ENCODE measurements at places on chromosomes 1 and 21.

DNA sequence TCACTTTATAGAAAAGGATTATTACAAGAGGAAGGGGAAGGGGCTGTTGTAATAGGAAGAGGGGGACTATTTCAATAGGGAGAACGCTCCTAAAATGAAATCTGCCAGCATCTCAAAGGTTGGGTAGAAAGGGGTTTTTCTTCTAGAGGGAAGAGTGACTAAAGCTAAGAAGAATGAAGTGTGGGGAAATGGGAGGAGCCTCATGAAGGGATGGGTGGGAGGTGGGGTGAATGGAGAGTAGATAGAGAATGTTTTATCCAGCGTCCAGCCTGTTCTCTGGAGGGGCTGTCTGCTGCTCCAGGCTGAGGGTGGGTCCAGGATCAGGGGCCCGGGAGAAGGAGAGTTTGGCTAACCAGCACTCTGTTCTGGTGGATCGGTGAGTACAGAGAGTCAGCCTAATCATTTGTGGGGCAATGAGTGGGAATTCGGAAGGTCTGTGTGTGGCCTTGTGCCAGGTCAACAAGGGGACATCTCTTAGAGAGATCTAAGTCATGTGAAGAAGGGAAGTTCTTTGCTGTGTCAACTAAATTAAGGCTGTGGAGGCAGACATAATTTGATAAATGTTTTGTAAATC, 25.2 kb downstream of the VN1R5 start:
- H3K27me3 ChIP-seq, result no peaks in the 10 kb centered on the region
- no peaks in the 10 kb centered on the region for H3K36me3 ChIP-seq
- H3K27ac ChIP-seq, result no peak overlapping the region
- H3K4me3 ChIP-seq, result no peak overlapping the region

DNA sequence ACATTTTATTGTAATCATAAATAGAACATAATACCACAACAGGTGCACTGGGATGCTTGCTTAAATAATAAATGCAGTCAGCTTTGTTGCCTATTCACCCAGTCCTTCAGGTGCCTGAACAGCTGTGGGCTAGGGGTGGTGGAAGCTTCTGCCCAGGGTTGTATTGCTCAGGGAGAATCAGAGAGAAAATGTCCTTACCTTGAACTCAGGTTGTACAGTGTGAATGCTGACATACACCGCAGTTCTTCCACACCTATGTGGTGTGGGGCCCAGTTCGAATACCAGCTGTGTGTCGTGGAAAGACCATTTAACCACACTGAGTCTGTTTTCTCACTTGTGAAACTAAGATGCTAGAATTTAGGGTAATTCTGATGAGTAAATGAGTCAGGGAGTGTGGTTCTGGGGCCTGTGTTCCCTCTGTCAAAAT, 115.7 kb upstream of the ATP1A1 start:
- no peaks in the 10 kb centered on the region for H3K36me3 ChIP-seq
- peaks cover 3% of the 10 kb centered on the region for H3K27me3 ChIP-seq
- no peak overlapping the region for H3K27ac ChIP-seq
- DNase-seq, result no peak
- H3K4me1 ChIP-seq, result peaks cover 1% of the 10 kb centered on the region

DNA sequence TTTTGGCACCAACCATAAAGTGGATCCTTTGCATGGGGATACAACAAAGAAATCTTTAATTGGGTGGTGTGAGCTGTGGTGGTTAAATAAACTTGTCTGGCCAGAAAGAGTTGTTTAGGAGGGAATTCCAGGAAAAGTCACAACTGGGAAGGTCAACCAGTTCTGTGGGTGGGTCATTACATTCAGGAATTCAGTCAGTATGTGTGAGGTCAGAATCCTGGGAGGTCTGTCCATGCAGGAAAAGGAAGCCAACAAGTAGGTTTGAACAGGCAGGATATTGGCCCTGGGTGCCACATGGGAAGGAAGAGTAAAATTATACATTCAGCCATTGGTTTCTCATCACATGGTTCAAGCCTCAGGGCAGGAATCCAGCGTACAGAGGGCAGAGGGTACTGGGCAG, 162.3 kb upstream of the ADAMTS5 start:
- H3K4me1 ChIP-seq, result no peaks in the 10 kb centered on the region
- DNase-seq, result no peak
- H3K4me3 ChIP-seq, result no peak overlapping the region
- no peaks in the 10 kb centered on the region for H3K27me3 ChIP-seq
- H3K27ac ChIP-seq, result no peak overlapping the region

DNA sequence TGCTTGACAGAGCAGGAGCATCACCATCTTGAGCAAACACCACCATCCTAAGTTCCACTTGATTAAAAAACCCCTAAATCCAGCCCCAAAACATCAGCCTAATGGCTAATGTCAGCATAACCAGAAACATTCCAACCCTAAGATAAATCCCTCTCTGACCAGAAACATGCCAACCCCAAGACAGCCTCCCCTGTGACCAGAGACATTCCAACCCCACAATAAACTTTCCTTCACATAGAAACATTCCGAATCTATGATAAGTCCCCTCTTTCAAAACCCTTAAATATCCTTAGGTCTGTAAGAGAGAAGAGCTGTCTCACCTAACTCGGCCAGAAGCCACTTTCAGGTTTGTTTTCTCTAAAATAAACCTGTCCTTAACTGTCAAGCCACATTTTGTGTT, 17.4 kb upstream of the SLC2A5 start:
- no peak overlapping the region for H3K27ac ChIP-seq
- H3K27me3 ChIP-seq, result no peaks in the 10 kb centered on the region
- H3K4me1 ChIP-seq, result peaks cover 4% of the 10 kb centered on the region
- H3K36me3 ChIP-seq, result no peaks in the 10 kb centered on the region
- no peak overlapping the region for H3K4me3 ChIP-seq

DNA sequence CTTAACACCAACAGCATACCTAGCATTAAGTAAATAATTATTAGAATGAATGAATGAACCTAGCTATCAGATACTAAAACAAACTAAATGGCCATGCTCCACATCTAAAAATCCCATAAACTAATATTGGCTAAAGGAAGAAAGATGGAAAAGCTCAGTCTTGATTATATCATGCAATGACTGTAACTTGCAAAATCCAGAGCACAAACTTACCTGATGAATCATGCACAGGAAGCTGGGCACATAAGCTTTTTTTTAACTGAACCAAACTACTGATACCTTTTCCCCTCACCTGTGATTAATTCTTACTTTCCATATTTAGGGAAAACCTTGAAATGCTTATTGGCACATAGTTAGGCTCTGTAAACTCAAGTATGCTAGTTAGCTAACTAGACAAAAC, 70.2 kb downstream of the KIF14 start:
- no peak overlapping the region for H3K4me3 ChIP-seq
- H3K4me1 ChIP-seq, result peaks cover 11% of the 10 kb centered on the region

DNA sequence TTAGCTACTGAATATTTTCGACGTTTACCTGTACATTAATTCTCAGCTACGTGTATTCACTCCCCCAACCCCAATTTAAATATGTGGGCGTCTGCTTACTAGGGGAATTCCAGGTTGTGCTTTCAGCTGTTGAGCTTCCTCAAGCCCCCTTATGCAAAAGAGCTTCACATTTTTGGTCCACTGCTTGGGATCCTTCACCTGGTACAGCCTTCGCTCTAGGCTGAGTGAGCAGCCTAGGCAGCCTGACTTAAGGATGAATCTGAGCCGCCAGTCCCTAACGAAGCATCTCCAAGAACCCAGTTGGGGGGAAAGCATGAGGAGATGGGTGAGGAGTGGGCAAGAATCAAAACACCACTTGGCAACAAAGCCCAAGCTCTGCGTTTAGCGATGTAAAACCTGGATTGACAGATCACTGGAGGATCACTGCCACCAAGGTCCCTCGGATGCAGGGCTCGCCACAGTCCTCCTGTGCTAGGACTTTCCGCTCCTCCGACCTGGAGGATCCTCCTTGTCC, 674 bp downstream of the BCL10 start:
- peaks cover 2% of the 10 kb centered on the region for H3K36me3 ChIP-seq
- peaks cover 14% of the 10 kb centered on the region for H3K4me1 ChIP-seq
- H3K27me3 ChIP-seq, result no peaks in the 10 kb centered on the region
- H3K4me3 ChIP-seq, result peak overlapping the region; percentile 100
- H3K27ac ChIP-seq, result peak overlapping the region; percentile 87
- DNase-seq, result peak; percentile 38

GRCh38 chr1:87219626-87220025, 109.1 kb upstream of the LMO4 start:
- no peak for DNase-seq
- no peaks in the 10 kb centered on the region for H3K27me3 ChIP-seq
- no peaks in the 10 kb centered on the region for H3K4me1 ChIP-seq
- H3K36me3 ChIP-seq, result no peaks in the 10 kb centered on the region
- no peak overlapping the region for H3K27ac ChIP-seq

DNA sequence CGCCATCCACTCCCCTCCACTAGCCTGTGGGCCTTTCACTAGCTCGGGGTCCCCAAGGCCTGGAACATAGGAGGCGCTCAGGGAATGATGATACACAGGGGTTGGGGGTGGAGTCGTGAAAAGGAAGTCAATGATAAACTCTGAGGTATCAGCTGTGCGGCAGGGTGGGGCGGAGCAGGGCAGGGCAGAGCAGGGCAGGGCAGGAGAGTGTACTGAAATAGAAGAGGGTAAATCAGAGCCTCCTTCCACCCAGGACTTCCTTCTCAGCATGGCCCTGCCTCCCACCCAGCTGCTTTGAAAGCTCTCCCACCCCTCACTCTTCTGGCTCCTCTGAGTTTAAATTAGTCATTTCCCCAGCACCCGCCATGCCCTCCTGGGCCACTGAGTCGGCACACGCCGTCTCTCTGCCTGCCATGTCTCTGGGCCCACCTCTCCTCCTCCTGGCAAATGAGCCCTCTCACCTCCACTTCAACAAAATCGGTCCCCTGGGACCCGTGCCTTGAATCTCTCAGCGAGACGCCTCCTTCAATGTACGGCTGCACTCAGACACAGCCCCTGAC, 16.9 kb downstream of the CAPZB start:
- peak overlapping the region; percentile 50 for H3K27ac ChIP-seq
- H3K27me3 ChIP-seq, result no peaks in the 10 kb centered on the region
- H3K36me3 ChIP-seq, result peaks cover 3% of the 10 kb centered on the region

All from T-cell (primary cell).